Cortex of kidney (tissue), 1 donor: ENCODE measurements at places on chromosomes 4 and X.

DNA sequence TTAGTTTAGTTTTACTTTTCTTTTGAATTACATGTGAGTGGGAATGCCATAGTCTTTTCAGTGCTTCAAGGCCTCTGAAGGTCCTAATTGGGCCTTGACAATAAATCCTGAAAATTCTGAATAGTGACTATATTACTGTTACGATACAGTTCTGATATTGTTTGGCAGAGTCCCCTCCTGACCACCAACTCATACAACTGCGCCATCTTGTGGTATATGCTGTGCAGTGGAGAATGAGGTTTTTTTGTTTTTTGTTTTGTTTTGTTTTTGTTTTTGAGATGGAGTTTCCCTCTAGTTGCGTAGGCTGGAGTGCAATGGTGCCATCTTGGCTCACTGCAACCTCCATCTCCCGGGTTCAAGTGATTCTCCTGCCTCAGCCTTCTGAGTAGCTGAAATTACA lies 56.6 kb upstream of the CHRDL1 start:
- DNase-seq, result no peak

GRCh38 chr4:184444953-184445309 lies 29.4 kb downstream of the IRF2 start:
- no peak for DNase-seq

- DNase-seq, result no peak
Observed at GRCh38 chr4:184282251-184282713, 64.6 kb upstream of the ENPP6 start.

GRCh38 chr4:2805712-2806389 lies 13.0 kb downstream of the SH3BP2 start:
- no peak for DNase-seq

- no peak for DNase-seq
Observed at GRCh38 chr4:22764183-22764582, 71.4 kb downstream of the GBA3 start.

DNA sequence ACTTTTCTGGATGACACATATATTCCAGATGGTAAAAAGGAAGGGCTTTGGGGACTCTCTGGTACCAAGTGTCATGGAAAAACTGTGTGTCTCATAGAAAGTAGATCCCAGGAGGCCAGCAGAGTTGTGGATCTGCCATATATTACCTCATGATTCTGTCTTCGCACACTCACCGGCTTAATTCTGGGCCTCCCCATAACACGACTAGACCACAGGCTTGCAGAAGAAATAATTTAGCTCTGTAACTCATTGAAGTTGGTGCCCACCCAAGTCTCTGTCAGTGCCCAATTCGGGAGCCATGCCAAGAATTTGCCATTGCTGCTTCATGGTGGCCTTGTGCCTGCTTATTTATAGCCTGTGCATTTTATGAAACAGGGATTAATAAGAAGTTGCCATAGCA lies 104.5 kb downstream of the AR start:
- no peak for DNase-seq

- no peak for DNase-seq
Observed at GRCh38 chr4:64857815-64858214, 448.6 kb upstream of the TECRL start.

- no peak for DNase-seq
Observed at GRCh38 chr4:17966312-17966711, 55.2 kb downstream of the LCORL start.

GRCh38 chr4:121064482-121064881 lies 7.9 kb downstream of the NDNF start:
- DNase-seq, result no peak

DNA sequence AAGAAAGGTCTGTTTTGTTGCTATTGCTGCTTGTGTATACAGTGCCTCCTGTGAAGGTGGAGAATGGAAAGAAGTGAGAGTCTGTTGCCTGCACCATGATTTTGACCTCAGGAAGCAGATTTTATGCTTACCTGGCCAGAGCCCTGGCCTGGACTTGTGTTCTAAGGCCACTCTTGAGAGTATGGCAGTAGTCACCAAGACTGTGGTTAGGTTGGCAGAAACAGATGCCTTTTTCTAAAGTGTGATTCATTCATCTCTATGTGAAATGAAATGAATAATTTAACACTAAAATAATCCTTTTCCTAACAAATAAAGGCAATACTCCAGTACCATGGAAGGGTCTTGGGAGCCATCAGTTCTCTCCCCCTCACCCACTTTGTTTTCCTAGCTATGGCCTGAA lies 161.8 kb downstream of the DCLK2 start:
- no peak for DNase-seq

DNA sequence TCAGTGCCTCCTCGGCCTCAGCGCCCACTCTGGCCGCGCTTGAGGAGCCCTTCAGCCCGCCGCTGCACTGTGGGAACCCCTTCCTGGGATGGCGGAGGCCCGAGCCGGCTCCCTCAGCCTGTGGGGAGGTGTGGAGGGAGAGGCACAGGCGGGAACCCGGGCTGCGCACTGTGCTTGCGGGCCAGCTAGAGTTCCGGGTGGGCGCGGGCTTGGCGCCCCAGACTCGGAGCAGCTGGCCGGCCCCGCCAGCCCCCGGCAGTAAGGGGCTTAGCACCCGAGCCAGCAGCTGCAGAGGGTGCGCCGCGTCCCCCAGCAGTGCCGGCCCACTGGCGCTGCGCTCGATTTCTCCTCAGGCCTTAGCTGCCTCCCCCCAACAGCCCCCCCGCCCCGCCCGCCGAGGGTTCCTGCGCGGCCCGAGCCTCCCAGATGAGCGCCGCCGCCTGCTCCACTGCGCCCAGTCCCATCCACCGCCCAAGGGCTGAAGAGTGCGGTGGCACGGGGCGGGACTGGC lies 1137.0 kb downstream of the PCDH18 start:
- no peak for DNase-seq

DNA sequence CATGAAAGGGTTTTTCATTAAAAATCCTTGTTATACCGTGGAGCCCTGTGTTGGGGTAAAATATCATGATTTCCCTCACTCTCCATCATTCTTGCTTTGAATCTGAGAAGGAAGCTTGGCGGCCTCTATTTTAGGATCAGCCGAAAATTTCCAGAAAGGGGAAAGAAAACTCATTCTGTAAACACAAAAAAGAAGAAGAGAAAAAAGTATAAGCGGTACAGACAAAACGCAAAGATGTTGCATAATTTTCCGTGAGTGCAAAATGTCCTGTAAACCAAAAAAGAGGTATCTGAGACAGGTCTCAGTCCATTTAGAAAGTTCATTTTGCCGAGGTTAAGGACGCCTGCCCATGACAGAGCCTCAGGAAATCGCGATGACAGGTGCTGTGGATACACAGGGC lies 5.3 kb downstream of the CSF2RA start:
- DNase-seq, result no peak

- DNase-seq, result no peak
Observed at GRCh38 chr4:110520886-110521285, 44.9 kb downstream of the ENPEP start.

- DNase-seq, result no peak
Observed at GRCh38 chrX:129651756-129652564, 2.8 kb downstream of the APLN start.

DNA sequence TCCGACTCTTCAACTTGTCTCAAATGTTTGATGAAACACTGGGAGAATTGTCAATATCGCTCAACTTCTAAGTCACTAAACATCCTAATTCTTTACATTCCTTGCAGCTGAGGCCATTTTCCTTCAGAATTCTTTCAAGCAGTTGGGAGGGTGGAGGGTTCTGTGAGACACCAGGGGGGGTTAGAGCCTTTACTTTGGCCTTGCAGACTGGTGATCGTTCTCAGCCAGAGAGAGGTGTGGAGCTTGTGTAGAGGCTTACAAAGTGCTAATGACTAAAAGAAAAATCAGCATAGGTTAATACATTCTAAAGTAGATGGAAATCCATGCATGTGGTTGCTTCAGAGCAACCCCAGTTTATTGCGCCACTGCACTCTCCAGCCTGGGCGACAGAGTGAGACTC lies 21.3 kb upstream of the SOX3 start:
- DNase-seq, result no peak

- DNase-seq, result no peak
Observed at GRCh38 chr4:120842031-120842430, 80.5 kb downstream of the PRDM5 start.

GRCh38 chr4:173752610-173753230 lies 222.7 kb upstream of the HAND2 start:
- DNase-seq, result no peak

GRCh38 chrX:109934935-109935334 lies 68.0 kb upstream of the TMEM164 start:
- no peak for DNase-seq

DNA sequence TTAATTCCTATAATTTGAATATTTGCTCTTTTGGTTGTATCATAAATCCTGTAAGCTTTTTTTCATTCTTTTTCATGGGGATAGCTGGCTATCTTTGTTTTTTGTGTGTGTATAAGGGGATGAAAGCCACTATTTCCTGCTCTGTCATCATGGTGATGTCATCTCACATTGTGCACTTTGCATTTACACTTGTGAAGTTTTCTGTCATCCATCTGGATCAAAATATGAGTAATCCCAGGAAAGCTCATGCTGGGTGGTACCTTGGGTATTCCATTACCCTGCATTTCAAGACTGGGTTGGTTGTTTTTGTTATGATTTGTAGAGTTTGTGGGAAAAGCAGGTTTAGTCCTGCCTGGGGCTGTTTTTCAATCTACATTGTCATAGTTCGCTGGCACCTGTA lies 367.3 kb downstream of the CHIC1 start:
- DNase-seq, result no peak

DNA sequence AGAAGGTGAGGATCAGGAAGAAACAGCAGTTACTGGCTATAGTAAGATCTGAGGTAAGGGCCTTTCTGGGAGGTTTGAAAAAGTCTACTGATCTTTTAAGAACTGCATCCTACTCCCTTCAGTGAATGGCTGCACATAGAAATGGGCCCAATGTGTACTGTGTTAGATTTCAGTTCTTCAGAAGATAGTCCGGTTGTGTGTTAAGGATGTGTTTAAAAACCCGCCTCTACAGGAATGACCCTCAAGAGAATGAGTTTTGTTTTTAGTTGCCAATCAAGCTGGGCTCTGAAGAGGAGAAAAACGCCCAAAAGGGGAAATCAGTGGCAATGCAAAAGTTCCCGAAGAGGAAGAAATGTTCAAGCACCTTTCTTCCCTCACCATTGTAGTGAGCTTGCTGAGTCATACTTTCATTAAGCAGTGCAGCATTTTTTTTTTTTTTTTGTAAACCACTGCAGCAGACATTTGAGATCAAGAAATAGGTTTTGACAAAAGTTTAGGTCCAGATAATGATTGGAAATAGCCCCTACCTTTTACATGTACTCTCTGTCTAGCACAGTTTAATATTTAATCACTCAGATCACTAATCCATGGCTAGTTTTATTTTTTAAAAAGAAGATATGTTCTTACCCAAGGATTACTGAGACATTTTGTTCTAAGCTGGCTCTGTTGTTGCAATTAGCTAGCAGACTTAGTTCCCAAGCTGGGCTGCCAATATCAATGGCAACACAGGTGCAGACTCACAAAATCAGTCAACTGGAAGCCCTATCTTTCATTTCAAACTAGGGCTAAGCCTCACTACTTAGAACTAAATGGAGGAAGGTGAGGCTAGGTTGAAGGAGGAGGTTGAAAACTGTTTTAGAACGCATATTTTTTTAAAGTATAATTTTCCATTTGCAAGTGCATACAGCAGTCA lies 7.0 kb upstream of the TRPC5OS start:
- DNase-seq, result no peak

DNA sequence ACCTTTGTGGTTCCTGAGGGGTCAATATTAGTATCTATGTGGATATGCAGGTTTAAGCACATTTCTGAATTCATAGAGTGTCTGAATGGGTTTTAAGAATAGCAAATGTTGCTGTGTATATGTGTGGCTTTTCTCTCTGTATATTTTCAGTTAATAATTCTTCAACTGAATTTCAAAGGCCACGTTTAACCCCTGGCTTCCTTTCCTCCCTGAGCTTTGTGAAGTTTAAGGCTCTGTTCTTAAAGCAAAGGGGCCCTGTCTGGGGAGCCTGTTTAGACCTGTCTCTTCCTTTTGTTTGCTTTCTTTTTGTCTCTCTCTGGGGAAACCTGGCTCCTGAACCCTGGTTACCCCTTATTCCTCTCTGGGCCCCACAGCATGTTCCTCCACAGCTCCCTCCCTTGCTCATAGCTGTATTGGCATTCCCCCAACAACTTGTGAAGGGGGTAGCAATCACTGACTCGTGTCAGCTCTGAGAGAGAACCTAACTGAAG lies 139.1 kb downstream of the COL4A6 start:
- DNase-seq, result no peak

- DNase-seq, result no peak
Observed at GRCh38 chrX:153778181-153778580, 2.7 kb upstream of the SRPK3 start.

GRCh38 chr4:83388313-83388676 lies 53.6 kb upstream of the HPSE start:
- DNase-seq, result no peak

DNA sequence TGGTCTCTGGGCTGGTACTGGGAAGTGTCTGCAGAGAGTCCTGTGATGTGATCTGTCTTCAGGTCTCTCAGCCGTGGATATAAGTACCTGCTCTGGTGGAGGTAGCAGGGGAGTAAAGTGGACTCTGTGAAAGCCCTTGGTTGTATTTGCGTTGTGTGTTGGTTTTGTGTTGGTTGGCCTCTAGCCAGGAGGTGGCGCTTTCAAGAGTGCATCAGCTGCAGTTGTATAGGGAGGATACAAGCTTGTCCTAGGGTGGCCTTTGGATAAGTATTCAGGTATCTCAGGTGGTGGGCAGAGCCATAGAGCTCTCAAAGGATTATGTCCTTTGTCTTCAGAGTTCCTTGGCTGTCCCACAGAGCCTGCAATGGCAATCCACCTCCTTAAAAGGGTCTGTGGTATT lies 111.6 kb downstream of the MAGEB17 start:
- no peak for DNase-seq

DNA sequence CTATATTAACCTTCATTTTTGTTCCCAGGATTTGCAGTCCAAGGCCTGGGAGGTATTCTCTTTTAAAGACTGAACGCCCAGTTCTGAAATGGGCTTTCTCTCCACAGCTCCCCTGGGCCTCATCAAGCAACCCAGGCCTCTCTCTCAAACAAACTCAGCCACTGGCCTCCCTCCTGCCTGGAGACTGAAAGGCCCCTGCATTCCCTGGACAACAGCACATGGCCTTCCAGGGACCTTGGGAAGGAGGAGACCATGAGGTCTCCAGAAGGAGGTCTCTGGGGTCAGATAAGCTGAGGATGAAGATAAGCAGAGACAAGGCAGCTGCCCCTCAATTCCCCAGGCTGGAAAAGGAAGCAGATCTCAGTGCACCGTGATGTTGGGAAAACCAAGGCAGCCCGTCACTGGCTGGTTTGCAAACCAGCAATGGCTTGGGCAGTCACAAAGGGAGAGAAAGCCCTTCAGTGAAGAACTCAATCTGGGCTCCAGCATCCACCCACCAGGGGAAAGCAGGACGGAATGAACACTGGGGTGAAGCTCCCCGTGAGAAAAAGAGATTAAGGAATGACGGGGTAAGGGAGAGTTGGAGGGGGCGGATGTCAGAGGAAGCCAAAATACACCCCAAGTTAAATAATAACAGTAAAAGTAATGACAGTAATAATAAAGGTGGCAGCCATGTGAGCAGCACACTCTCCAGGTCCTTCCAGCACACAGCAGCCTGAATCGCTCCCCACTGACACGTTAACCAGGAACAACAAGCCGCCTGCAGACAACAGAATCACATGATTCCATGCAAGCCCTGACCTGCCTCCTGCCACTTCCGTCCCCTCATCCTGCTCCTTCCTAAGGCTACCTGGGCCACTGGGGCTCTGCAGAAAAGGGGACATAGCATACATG lies 22.3 kb downstream of the AMOT start:
- DNase-seq, result no peak
